ENCODE measurements at places on chromosomes 3 and 15. TPM values are rescaled to one million over a fixed set of nuclear protein-coding genes. Genes with fewer than 3 reads are reported as not detected.
A peak's percentile ranks its signal among the peaks of the same experiment; 100 is the strongest.

Gene CYFIP1
- total RNA-seq, result 13.5 TPM

Gene TMC3
- total RNA-seq, result not detected

Gene STAC
- total RNA-seq, result not detected

Gene NR2E3
- not detected for total RNA-seq

Gene LTF
- total RNA-seq, result not detected

Gene PLCH1
- 0.14 TPM for total RNA-seq

Gene GOLGA8S
- total RNA-seq, result 0.07 TPM

Gene ZNF660
- 0.50 TPM for total RNA-seq

Gene LRRIQ4
- 0.22 TPM for total RNA-seq

Gene CFAP20DC
- 2.8 TPM for total RNA-seq

Gene EFHB
- 1.8 TPM for total RNA-seq

- no peak overlapping the region for H3K27ac ChIP-seq
- no peak overlapping the region for H3K4me3 ChIP-seq
- H3K27me3 ChIP-seq, result no peaks in the 10 kb centered on the region
- no peaks in the 10 kb centered on the region for H3K36me3 ChIP-seq
These were observed 11.1 kb downstream of the GRM2 start for GRCh38 chr3:51717947-51718346.

GRCh38 chr3:58222161-58222724, 11.5 kb upstream of the DNASE1L3 start:
- peaks cover 14% of the 10 kb centered on the region for H3K4me1 ChIP-seq
- DNase-seq, result no peak
- H3K36me3 ChIP-seq, result no peaks in the 10 kb centered on the region
- no peak overlapping the region for H3K27ac ChIP-seq
- H3K4me3 ChIP-seq, result no peak overlapping the region

GRCh38 chr3:13896473-13897154, 16.7 kb upstream of the WNT7A start:
- H3K36me3 ChIP-seq, result peaks cover 22% of the 10 kb centered on the region
- H3K27ac ChIP-seq, result no peak overlapping the region
- H3K4me1 ChIP-seq, result peaks cover 16% of the 10 kb centered on the region

- no peak overlapping the region for H3K4me3 ChIP-seq
- H3K27me3 ChIP-seq, result peaks cover 17% of the 10 kb centered on the region
- no peak for DNase-seq
- H3K27ac ChIP-seq, result no peak overlapping the region
These were observed 224.7 kb downstream of the IGSF11 start for GRCh38 chr3:118809696-118810498.

GRCh38 chr3:129936757-129937156, 37.8 kb upstream of the TRH start:
- peak; percentile 13 for DNase-seq
- H3K27ac ChIP-seq, result no peak overlapping the region
- no peaks in the 10 kb centered on the region for H3K36me3 ChIP-seq
- H3K4me3 ChIP-seq, result peak overlapping the region; percentile 81
- peaks cover 4% of the 10 kb centered on the region for H3K27me3 ChIP-seq

- H3K27me3 ChIP-seq, result no peaks in the 10 kb centered on the region
- no peaks in the 10 kb centered on the region for H3K36me3 ChIP-seq
- H3K27ac ChIP-seq, result peak overlapping the region; percentile 67
- H3K4me1 ChIP-seq, result peaks cover 68% of the 10 kb centered on the region
These were observed 2.6 kb downstream of the LIMD1 start for GRCh38 chr3:45597171-45597570.

GRCh38 chr15:70555713-70556112, 207.6 kb downstream of the UACA start:
- no peaks in the 10 kb centered on the region for H3K4me1 ChIP-seq
- no peak overlapping the region for H3K27ac ChIP-seq
- no peaks in the 10 kb centered on the region for H3K27me3 ChIP-seq

- no peak for DNase-seq
- H3K27me3 ChIP-seq, result no peaks in the 10 kb centered on the region
- no peaks in the 10 kb centered on the region for H3K36me3 ChIP-seq
- H3K4me3 ChIP-seq, result no peak overlapping the region
- no peak overlapping the region for H3K27ac ChIP-seq
These were observed 434.2 kb downstream of the ZIC1 start for GRCh38 chr3:147843331-147843730.

GRCh38 chr15:70535955-70536338, 227.4 kb downstream of the UACA start:
- DNase-seq, result no peak
- H3K27ac ChIP-seq, result peak overlapping the region; percentile 13
- H3K4me3 ChIP-seq, result peak overlapping the region; percentile 87
- peaks cover 7% of the 10 kb centered on the region for H3K27me3 ChIP-seq
- peaks cover 39% of the 10 kb centered on the region for H3K4me1 ChIP-seq
- H3K36me3 ChIP-seq, result no peaks in the 10 kb centered on the region

DNA sequence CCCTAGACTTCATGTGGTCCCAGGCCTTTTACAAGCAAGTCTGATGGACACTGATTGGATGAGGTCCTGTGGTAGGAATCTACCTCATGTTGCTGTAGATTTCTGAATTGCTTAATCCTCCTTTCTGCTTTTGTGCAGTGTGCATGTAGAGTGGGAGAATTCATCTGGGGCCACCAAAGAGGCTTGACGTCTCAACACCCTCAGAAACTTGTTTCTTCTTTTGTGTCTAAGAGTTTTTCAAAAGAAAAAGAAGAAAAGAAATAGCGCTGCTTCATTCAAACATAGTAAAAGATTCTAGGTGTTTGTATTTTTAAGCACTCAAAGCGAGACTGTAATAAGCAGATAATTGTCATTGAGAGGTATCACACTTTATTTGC, 46.2 kb downstream of the NR1D2 start:
- no peaks in the 10 kb centered on the region for H3K36me3 ChIP-seq
- no peak overlapping the region for H3K4me3 ChIP-seq
- H3K4me1 ChIP-seq, result peaks cover 6% of the 10 kb centered on the region
- H3K27ac ChIP-seq, result no peak overlapping the region

- no peaks in the 10 kb centered on the region for H3K36me3 ChIP-seq
- no peaks in the 10 kb centered on the region for H3K27me3 ChIP-seq
- H3K4me1 ChIP-seq, result no peaks in the 10 kb centered on the region
- DNase-seq, result no peak
- no peak overlapping the region for H3K4me3 ChIP-seq
- H3K27ac ChIP-seq, result no peak overlapping the region
These were observed 21.6 kb downstream of the RNU5B-1 start for GRCh38 chr15:65326117-65326526.

GRCh38 chr15:85688711-85689110, 106.0 kb downstream of the KLHL25 start:
- peak overlapping the region; percentile 89 for H3K4me3 ChIP-seq
- peaks cover 2% of the 10 kb centered on the region for H3K36me3 ChIP-seq
- H3K4me1 ChIP-seq, result peaks cover 73% of the 10 kb centered on the region
- peak overlapping the region; percentile 100 for H3K27ac ChIP-seq

- H3K36me3 ChIP-seq, result no peaks in the 10 kb centered on the region
- H3K4me3 ChIP-seq, result no peak within 1 kb of the TSS
- H3K27me3 ChIP-seq, result peaks cover 29% of the 10 kb centered on the region
- no peaks in the 10 kb centered on the region for H3K4me1 ChIP-seq
These were observed at the start of gene ATP13A5 for GRCh38 chr3:193378706-193379105. Gene ATP13A5, minus strand, starts transcription at chr3:193378753. Its CDS starts 28 bp downstream, at chr3:193378725.

GRCh38 chr15:42498212-42499068, 3.0 kb downstream of the SNAP23 start:
- DNase-seq, result no peak
- H3K4me1 ChIP-seq, result peaks cover 61% of the 10 kb centered on the region
- H3K36me3 ChIP-seq, result no peaks in the 10 kb centered on the region
- H3K27ac ChIP-seq, result peak overlapping the region; percentile 79
- H3K4me3 ChIP-seq, result peak overlapping the region; percentile 2
- no peaks in the 10 kb centered on the region for H3K27me3 ChIP-seq

- no peaks in the 10 kb centered on the region for H3K4me1 ChIP-seq
- H3K4me3 ChIP-seq, result no peak overlapping the region
- H3K27ac ChIP-seq, result no peak overlapping the region
- no peaks in the 10 kb centered on the region for H3K36me3 ChIP-seq
- no peaks in the 10 kb centered on the region for H3K27me3 ChIP-seq
These were observed 90.6 kb downstream of the SEMA5B start for GRCh38 chr3:122936986-122937385.

- H3K4me1 ChIP-seq, result no peaks in the 10 kb centered on the region
- no peak for DNase-seq
- H3K4me3 ChIP-seq, result no peak overlapping the region
- peaks cover under 1% of the 10 kb centered on the region for H3K36me3 ChIP-seq
These were observed 19.6 kb downstream of the ZIC1 start for GRCh38 chr3:147428754-147429153.

All from activated T-cell treated with anti-CD3 and anti-CD28 coated beads, Interleukin-2, amount 50 U/mL, for 72 hours (primary cell).